ENCODE measurements at places on chromosomes 7 and 10. TPM values are rescaled to one million over a fixed set of nuclear protein-coding genes. Genes with fewer than 3 reads are reported as not detected.

Gene COX19
- total RNA-seq = 14.0 TPM

- no peaks in the 10 kb centered on the region for H3K27me3 ChIP-seq
- DNase-seq = no peak
- peaks cover 5% of the 10 kb centered on the region for H3K36me3 ChIP-seq
Measured at GRCh38 chr7:98137826-98138151, 31.1 kb downstream of the LMTK2 start.

- H3K4me1 ChIP-seq = no peaks in the 10 kb centered on the region
- no peaks in the 10 kb centered on the region for H3K27me3 ChIP-seq
- H3K36me3 ChIP-seq = peaks cover 21% of the 10 kb centered on the region
- H3K27ac ChIP-seq = no peak overlapping the region
Measured at GRCh38 chr7:99030457-99030856, 113.5 kb downstream of the SMURF1 start.

GRCh38 chr10:101843032-101844021 is at the start of gene KCNIP2:
Gene KCNIP2 (minus strand): TSS chr10:101843800. CDS start chr10:101843568, 232 bp downstream.
- H3K36me3 ChIP-seq = no peaks in the 10 kb centered on the region
- no peak within 1 kb of the TSS for H3K27ac ChIP-seq
- no peaks in the 10 kb centered on the region for H3K27me3 ChIP-seq
- H3K4me3 ChIP-seq = no peak within 1 kb of the TSS
- DNase-seq = no peak

DNA sequence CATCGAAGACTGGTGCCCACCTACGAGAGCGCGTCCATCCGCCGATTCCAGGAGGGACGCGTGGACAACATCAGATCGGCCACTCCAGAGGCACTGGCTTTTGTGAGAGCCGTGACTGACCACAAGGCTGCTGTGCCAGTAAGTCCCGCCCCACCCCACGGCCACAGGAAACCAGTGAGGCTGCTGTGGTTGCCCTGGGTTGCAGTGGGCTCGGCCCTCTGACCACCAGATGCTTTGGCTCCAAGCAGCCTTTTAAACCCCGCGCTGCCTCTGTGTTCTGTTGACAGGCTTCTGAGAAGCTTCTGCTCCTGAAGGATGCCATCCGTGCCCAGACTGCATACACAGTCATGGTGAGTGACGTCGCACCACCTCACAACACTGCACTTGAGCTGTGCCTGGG is 24.4 kb upstream of the C10orf53 start:
- H3K4me3 ChIP-seq = no peak overlapping the region
- no peak for DNase-seq
- H3K36me3 ChIP-seq = no peaks in the 10 kb centered on the region
- no peaks in the 10 kb centered on the region for H3K4me1 ChIP-seq
- no peak overlapping the region for H3K27ac ChIP-seq

Data from HCT116 (cell line).